ENCODE measurements at places on chromosomes 2 and 18. TPM values are rescaled to one million over a fixed set of nuclear protein-coding genes. Genes with fewer than 3 reads are reported as not detected.

DNA sequence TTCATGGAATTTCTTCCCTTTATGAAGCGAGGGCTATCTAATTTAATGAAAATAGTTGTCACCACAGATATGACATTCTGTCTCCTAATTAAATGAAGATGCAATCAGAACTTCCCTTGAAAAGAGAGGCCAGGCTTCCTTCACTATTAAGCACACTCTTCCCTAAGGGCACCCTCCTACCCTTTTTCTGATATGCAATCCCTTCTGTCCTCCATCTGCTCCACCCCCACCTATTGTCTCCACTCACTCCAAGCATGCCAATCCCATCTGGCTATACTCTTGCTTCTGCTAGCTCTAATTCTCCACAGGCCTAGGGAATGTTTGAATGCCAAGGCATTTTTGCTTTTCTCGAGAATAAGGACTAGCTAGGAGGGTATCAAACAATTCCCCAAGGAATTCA is 818.4 kb upstream of the FSHR start:
- H3K36me3 ChIP-seq: no peaks in the 10 kb centered on the region
- H3K27ac ChIP-seq: no peak overlapping the region
- no peaks in the 10 kb centered on the region for H3K27me3 ChIP-seq
- peak overlapping the region; percentile 5 for H3K4me3 ChIP-seq

GRCh38 chr18:65035701-65036100 is 715.1 kb upstream of the CDH7 start:
- H3K4me3 ChIP-seq: no peak overlapping the region
- no peak for DNase-seq
- H3K27ac ChIP-seq: no peak overlapping the region
- H3K27me3 ChIP-seq: no peaks in the 10 kb centered on the region
- no peaks in the 10 kb centered on the region for H3K4me1 ChIP-seq

Gene NLRC4
- total RNA-seq: not detected

Gene HOXD10
- not detected for total RNA-seq
